OCI-LY7 (cell line): ENCODE measurements at places on chromosomes 7 and 10.

- DNase-seq, result no peak
Measured at GRCh38 chr7:880450-880849, 4.1 kb downstream of the GET4 start.

- peak; percentile 21 for DNase-seq
Measured at GRCh38 chr7:91636129-91636724, 244.3 kb downstream of the MTERF1 start.

GRCh38 chr10:131480066-131480465, 168.5 kb upstream of the TCERG1L start:
- no peak for DNase-seq

DNA sequence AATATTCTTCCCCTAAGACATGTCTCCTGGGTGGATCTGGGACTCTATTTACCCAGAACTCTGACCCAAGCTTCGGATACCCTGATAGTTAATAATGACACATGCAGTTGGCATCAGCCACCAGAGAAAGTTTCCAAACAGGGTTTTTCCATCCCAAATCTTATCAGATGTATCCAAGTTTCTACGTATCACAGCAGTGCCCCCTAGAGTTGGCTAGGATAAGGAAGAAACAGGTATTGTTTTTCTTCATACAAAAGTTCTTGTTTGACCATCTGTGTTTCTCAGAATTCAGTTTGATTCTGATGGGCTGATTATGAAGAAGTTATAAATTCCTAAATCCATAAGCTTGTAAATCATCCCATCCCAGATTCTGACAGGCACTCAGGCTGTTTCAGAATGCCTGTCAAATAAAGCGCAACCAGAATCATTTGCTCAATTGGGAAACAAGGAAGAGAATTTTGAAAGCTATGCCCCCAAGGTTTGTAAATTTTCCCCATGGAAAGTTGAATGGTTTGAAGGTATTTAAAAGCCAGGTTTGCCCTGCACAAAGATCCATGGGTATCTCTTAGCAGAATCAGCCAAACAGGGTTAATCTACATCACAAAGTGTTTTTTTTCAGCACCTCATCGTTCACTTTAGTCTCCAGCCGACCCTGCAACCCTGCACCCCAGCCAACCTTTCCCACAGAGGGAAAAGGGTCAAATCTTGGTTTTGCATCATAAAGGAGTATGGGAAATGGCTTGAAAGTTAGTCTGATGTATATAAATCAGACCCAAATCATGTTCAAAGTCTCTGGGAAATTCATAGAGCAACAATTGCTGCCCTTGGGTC, 47.4 kb downstream of the NRAP start:
- DNase-seq, result peak; percentile 1

GRCh38 chr10:125023862-125024496, 82.1 kb downstream of the ZRANB1 start:
- no peak for DNase-seq

DNA sequence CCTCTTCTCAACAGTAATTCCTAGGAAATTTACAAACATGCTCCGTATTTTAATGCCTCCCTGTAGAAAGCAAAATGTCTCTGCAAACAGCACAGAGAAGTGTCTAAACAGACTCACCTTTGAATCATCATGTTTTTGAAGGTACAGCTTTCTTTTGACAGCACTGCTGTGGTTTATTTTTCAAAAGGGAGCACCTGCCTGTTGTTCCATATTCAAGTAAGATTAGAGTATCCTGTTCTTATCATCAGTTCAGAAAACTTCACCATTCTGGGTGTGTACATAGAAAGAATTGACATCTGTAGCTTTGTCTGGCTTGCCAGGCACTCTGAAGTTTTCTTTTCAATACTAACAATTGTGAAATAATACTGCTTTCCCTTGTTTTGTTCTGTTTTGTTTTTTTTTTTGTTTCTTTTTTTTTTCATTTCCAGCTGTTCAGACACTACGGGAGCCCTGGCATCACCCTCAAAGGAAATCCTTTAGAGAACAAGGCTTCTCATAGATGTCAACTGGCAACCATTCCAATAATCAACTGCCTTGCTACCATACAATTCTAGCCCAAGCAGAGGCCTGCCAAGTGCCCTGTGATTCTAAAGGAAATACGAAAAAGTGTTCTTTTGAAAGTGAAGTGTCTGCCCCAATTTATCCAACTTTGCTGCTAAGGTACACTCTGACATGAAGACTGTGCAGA, 275.9 kb downstream of the PRPF18 start:
- no peak for DNase-seq

DNA sequence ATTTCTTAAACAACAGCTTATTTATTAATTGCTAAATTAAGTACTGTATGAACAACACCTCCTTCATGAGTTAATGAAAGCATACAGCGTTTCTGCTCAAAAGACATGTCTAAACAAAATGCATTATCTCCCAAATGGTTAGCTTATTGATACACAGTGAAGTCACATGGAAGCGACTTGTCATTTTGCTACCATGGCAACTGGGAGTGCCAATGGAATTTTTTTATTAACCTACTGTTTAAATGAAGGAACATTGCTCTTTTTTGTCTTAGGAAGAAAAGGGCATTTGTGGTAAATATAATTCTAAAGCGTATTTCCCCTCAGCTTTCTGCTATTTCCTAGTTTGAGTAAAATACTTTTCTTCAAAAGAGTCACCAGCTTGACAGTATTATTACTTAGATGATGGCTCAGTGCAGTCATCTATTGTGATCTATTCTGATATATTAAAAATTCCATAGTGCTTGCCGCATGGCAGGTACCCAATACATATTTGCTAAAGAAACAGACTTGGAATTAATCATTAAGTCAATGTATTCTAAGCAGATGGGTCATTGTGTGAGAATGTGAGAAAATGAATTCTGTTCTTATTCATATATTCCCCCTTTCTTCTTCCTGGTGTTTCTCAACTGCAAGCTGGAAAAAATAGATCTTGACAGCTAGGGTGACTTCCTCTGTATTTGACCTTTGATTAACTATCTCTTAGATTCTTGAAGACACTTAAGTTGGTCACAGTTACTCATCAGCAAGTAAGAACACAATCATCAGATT, 818.3 kb downstream of the MAGI2 start:
- no peak for DNase-seq

- peak; percentile 60 for DNase-seq
Measured at GRCh38 chr10:105950410-105950809, 1214.1 kb downstream of the SORCS1 start.

GRCh38 chr7:80159802-80160201, 25.2 kb downstream of the GNAI1 start:
- no peak for DNase-seq

GRCh38 chr7:158556721-158557440, 30.7 kb downstream of the PTPRN2 start:
- no peak for DNase-seq

GRCh38 chr10:117053482-117053881, 48.5 kb upstream of the SHTN1 start:
- DNase-seq, result no peak

DNA sequence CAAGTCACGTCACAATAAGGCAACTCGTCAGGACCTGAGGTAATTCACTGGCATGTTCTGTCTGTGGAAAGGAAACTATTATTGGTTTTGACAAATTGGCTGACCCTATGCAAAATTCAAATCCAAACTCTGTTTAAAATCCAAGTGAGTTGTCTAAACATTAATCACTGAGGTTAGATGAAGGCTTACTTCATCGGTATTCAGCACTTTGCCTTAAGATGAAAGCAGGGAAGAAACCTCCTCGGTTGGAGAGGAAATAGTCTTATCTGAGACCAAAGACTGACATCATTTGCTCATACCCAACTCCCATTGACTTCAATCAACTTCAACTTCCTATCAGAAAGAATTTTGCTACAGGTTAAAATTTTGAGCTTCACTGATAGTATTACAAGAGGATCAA, 355.1 kb upstream of the MBL2 start:
- no peak for DNase-seq

GRCh38 chr10:101056365-101057151, 5.2 kb upstream of the KAZALD1 start:
- DNase-seq, result no peak

- peak; percentile 35 for DNase-seq
Measured at GRCh38 chr7:104179178-104179577, 28.6 kb downstream of the ORC5 start.

DNA sequence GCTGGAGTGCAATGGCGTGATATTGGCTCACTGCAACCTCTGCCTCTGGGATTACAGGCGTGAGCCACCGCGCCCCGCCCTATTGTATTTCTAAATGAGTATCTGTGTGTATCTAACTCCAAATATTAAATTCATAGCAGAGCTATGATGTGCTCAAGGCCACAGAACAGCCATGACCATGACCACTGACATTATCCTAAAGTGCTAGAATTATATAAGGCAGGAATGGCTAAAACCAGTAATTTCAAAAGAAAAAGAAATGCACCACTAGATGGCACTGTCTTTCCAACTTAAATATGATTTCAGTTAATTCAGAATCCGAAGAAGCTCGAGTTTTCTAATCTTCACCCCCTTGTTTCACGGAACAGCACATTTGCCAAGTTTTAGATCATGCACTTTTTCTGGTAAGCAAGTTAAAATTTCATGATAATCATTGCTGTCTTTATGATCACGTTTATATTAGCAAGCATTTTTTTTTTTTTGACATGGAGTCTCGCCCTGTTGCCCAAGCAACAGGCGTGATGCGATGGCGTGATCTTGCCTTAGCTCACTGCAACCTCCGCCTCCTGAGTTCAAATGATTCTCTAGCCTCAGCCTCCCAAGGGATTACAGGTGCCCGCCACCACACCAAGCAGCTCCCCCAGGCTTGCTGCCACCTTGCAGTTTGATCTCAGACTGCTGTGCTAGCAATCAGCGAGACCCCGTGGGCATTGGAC, 65.3 kb downstream of the OR13A1 start:
- peak; percentile 91 for DNase-seq

- DNase-seq, result no peak
Measured at GRCh38 chr10:128614802-128615553, 488.8 kb upstream of the MKI67 start.

- DNase-seq, result no peak
Measured at GRCh38 chr7:137888241-137888640, 41.5 kb upstream of the DGKI start.

- DNase-seq, result no peak
Measured at GRCh38 chr10:4556527-4556926, 269.5 kb upstream of the AKR1E2 start.

DNA sequence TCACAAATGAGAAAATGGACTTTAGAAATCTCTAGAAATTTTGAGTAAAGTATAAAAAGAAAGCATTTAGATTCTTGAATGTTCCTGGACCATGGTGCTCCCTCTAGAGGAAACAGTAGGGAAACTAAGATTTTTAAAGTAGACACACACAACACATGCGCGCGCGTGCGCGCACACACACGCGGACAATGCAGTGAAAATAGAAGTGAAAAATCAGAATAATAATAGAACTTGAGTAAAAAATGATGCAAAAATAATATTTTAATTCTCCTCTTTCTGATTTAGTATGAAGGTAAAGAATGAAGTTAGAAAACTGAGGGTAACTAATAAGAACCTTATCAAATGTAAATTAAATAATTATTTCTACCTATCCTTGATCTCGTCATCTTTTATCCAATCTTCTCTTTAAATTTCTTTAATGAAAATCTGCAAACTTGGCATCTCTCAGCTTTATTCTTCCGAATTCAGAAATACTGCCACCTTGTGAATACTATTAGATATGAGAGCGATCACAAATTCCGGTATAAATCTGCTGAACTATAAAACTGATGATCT, 117.0 kb upstream of the AMPH start:
- no peak for DNase-seq

DNA sequence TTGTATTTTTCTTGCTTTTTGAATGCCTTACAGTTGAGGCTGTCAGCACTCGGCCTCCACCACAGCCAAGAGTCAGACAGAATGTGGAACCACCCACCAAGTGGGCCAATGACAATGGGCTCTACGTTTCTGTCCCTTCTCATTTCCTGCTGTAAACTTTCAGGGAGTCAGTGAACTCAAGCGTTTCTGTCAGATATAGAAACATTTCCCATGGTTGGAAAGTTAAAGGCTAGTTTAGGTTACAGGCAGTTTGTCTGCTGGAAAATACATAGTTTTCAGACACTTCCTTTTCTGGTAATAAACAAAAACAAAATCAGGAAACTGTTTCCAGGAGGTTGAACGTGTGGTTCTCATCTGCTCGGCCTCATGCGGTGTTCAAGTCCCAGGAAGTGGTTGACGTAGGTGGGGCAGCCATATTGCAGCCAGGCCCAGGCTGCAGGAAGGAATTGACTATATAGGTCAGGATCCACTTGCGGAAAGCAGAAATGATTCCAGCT, 245.1 kb downstream of the CAMK1D start:
- DNase-seq, result no peak

DNA sequence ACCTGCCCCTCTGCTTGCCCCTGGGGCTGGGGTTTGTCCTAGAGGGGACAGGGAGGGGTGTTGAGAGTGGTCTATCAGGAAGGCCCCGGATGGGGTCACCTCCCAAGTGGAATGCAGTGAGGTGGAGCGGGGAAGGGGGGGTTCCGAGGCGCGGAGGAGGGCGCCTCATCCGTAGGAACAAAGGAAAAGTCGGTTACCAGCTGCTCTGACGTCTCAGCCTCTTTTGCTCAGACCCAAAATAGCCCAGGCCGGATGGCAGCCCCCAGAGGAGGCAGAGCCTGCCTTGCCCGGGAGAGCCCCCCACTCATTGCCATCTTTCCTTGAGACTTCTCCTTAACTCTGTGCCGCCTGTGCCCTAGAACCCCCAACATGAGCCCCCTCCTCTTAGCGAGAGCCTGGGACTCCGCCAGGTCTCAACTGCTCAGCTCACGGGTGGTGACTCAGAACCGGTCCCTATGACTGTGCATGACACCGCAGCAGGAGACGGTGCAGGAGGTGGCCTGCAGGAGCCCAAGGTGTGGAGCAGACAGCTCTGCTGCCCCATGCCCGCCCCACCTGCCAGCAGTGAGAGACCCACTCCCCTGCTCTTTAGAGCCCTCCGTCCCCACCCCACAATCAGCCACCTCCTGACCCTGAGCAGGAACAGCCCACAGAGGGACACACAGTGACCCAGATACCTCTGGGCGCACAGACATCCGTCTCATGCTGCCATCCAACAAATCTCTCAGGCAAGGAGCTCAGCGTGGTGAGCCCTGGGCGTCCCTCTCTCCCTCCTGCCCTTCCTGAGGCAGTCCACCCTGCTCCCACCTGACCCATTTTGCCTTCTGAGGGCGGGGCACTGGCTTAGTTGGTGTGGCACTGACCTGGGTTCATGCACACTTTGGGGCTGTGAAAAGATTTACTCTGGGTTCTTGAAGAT, 13.1 kb downstream of the STX1A start:
- DNase-seq, result no peak

- DNase-seq, result no peak
Measured at GRCh38 chr10:98431016-98431415, 15.7 kb downstream of the HPS1 start.

DNA sequence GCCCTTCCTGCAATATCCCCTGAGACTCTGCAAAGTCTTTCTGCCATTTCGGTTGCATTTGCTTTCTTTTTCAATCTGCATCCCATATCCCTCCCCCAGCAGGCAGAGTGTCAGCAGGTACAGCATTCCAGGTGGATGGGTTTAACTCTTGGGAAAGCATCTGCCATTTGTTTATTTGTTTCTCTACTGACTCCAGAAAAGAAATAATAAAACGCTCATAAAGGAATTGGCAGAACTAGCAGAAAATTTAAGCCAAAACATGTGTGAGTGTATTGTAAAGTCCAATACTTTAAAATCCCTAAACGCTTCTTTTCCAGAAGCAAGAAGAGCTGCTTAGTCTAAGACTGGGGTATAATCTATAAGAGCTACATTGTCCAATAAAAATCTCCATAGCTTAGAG, 393.8 kb downstream of the TNS3 start:
- DNase-seq, result no peak
